Renal cortical epithelial cell (primary cell): ENCODE measurements at places on chromosomes 2 and 18.

DNA sequence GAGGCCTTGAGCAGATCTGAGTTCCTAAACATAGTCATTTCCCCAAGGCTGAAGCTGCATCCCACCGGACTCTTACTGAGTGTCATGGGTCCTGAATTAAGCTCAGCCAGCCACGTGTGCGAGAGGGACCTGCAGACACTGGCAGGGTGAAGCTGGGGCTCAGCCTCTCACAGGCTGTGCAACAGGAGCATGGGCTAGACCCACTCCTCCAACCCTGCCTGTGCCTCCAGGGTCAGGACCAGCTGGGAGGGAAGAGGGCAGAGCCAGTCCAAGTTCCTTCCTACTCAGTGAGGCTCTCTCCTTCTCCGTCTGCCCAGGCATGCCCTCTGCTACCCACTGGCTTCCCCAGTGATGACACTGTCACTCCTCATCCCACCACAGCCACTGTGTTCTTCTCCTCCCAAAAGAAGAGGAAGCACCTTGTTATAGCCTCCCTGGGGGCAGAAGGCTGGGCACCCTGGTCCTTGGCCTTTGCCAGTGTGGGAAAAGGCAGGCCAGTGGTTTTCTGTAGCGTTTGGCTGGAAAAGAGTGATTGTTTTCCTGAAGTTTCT, 78.9 kb downstream of the KCNF1 start:
- no peak for DNase-seq

DNA sequence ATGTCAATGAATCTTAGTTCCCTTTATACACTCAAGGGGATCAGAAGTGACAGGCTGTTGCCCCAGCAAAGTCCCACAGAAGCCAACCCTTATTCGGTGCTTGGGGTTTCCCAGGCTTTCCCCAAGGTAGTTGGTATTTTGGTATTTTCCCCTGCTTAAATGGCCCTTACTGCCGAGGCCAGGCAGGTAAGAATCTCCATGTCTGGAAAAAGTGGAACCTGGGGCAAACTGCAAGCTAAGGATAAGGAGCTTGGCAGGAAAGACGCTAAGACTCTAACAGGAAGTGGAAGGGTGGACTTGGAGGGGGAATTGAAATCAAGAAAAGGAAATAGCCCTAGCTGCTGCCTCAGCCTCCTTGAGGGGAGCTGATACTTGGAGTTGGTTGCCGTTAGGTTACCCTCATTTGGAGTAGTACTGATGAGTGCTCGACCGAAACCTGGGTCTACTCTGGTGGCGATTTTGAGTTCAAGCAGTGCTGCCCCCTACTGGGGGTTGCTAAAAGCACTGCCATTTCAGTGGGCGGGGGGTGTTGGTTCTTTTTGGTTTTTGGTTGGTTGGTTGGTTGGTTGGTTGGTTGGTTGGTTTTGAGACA, 3.3 kb upstream of the GPBAR1 start:
- no peak for DNase-seq

DNA sequence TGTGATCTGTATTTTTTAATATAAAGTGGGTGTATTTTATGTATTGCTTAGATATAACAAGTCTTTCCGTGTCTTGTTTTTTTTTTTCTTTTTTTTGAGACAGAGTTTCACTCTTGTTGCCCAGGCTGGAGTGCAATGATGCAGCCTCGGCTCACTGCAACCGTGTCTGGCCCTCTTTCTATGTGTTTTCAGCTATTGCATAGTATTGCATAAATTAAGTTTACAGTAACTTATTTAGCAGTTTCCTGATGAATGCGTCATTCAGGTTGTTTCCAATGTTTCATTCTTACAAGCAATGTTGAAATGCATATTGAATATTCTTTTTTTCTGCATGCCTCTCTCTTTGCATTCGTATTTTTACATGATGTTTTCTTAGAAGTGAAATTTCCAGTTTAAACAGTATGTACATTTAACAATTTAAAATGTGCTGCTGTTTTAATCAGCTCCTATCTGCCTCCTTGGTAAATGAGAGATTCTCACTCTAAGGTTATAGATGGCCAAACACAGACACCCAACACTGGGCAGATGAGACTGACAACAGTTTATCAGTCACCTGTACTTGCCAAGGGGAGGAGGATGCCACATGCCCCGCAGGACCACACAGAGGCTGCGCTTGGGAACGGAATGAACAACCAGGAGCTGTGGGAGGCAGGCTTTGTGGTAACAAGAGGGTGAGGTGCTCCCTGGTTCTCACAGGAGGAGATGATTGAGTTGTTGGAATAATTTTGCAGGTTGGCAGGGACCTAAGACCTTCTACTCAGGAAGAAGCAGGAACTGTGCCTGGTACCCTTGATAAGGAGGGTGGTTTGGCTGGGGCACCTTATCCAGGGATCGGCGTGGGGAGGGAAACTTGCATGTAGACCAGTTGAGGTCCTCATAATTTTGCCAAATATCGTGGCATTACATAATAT, 7.5 kb downstream of the SLC9A4 start:
- DNase-seq, result no peak

- no peak for DNase-seq
Observed at GRCh38 chr2:203185864-203186263, 53.0 kb upstream of the CYP20A1 start.

DNA sequence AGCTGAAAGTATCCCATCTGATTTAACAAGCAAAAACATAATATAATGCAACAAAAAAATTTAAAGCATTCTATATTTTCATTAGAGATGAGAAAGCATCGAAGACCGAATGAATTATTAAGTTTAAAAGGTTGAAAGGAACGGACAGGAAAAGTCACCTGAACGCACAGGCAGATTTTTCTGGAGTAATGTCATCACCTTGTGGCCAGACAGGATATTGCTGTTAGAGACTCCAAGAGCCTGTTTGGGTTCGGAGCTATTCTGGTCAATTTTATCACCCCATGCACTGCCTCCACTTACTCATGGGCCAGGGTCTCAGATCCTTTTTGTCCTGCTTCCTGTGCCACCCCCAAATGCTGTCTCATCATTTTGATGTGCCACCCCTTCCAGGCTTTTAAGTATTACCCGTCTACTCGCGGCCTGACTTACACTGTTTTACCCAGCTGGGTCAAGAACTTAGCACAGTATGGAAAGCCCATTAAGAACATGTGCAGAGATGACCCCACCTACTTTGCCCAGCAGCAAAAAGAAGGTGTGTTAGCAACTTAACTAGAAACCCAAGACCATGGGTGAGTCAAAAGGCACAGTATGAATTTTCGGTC, 27.3 kb downstream of the GKN2 start:
- DNase-seq, result peak; percentile 55

DNA sequence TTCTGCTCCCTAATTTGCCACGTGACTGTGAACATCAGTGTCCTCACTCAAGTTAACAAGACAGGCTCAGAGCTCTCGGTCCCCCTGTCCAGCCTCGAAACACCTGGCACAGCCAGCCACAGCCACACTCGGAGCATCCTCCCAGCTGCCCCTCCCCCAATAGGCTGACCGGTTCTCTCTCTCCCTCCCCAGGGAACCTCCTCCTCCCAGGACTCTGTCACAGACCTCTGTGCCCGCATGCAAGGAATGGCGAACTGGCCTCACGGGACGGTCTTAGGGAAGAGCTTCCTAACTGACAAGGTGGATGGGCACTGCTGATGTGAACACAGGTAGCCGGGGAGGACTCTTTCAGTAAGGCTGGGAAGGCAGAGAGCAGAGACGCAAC, 18.8 kb downstream of the CYP26B1 start:
- no peak for DNase-seq

- DNase-seq, result peak; percentile 70
Observed at GRCh38 chr2:98869272-98869641, 66.8 kb downstream of the CRACDL start.

DNA sequence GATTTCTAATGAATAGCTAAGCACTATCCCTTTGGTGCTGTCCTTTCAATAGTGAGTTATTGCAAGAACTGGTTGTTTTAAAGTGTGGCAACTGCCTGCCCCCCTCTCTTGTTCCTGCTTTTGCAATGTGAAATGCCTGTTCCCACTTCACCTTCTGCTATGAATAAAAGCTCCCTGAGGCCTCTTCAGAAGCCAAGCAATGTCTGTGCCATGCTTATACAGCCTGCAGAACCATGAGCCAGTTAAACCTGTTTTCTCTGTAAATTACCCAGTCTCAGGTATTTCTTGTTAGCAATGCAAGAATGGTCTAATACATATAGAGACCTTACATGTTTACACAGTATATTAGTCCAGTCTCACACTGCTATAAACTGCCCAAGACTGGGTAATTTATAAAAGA, 15.0 kb upstream of the METTL21A start:
- DNase-seq, result no peak

- no peak for DNase-seq
Observed at GRCh38 chr2:206064077-206064476, 21.9 kb downstream of the INO80D start.

GRCh38 chr2:45647356-45647755, 4.1 kb upstream of the PRKCE start:
- peak; percentile 53 for DNase-seq
